ENCODE measurements at places on chromosomes 12 and 14.

DNA sequence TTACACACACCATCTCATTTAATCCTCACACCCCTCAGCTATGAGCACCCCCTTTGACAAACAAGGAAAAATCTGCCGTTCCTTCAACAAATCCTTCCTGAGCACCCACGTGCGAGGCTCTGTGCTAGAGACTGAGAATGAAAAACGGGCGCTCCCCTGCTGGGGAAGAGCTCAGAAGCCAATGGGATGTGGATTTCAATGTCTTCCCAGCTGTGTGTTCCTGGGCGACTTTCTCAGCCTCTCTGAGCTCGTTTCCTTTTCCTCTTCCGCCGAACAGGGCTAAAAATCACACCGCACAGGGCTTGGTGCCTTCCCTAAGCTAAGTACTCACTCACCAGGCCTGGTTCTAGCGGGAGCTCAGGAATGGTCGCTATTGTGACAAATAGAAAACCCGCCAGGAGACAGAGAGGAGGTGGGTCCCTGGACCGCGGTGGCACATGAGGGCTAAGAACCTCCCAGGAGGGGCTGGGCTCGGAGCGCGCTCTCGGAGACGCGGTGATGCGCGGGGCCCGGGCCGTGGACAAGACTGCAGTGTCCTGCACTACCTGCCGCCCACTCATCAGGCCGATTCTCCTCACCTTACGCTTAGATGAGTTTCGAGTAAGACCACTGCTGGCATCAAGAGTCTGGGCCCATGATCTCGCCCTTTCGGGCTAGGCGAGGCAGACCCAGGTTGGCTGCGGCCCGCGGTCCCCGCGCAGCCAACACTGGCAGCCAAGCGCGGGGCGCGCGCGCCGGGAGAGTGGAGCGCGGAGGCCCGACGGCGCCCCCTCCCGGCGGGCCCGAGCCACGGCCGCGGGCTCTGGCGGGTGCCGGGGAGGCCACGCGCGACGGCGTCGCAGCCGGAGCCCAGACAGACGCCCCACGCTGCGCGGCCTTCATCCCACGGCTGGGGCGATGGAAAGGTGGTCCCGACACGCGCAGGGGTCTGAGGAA lies 17.0 kb downstream of the ZDHHC22 start:
- DNase-seq = no peak

DNA sequence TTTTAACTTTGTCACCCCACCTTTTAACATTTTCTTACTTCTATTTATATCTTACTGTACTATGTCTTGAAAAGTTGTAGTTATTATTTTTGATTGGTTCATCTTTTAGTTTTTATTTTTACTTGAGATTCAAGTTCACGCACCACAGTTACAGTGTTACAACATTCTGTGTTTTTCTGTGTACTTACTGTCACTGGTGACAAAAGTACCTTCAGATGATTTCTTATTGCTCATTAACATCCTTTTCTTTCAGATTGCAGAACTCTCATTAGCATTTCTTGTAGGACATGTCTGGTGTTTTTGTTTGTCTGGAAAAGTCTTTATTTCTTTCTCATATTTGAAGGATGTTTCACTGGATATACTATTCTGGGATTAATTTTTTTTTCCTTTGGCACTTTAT lies 289.9 kb downstream of the BCAT1 start:
- DNase-seq = no peak

- peak; percentile 48 for DNase-seq
Observed at GRCh38 chr12:54306925-54307741, 6.3 kb upstream of the NFE2 start.

- peak; percentile 81 for DNase-seq
Observed at GRCh38 chr12:94074980-94075629, 73.3 kb upstream of the PLXNC1 start.

GRCh38 chr12:42213954-42214426 lies 24.1 kb downstream of the YAF2 start:
- peak; percentile 45 for DNase-seq

- DNase-seq = no peak
Observed at GRCh38 chr12:38289396-38289795, 27.2 kb upstream of the ALG10B start.

- DNase-seq = no peak
Observed at GRCh38 chr14:57391517-57392195, 1.3 kb downstream of the NAA30 start.

DNA sequence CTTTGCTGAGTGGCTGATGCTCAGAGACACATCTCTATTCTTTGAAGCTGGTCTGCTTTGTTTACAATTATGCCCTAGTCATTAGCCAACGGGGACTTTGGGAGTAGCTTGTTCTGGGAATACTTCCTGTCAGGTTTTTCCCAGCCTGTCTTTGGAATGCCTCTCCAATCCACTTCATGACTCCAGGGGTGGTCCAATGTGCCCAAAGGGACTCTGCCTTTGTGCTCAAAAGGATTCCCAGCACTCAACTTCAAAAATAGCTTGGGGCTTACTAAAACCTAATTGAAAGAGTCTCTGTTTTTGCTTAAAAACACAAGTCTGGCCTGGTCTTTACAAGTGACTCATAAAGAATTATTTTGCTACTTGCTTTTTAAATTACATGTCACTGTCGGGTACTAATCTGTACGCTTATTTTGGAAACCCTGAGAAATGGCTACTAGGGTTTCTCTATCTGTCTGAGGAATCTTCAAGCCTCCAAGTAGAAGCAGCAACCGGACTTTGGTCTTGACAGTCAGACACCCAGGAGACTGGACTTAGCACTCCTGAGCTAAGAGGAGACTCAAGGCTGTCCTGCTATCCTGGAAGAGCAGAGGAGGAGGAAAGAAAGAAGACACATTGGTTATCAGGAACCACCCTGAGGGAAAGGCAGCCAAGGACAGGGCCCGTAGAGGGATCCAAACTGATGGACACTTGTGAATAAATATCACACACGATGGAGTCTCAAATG lies 20.7 kb downstream of the PHLDA1 start:
- DNase-seq = no peak

GRCh38 chr12:24044941-24045703 lies 95.7 kb upstream of the SOX5 start:
- no peak for DNase-seq

DNA sequence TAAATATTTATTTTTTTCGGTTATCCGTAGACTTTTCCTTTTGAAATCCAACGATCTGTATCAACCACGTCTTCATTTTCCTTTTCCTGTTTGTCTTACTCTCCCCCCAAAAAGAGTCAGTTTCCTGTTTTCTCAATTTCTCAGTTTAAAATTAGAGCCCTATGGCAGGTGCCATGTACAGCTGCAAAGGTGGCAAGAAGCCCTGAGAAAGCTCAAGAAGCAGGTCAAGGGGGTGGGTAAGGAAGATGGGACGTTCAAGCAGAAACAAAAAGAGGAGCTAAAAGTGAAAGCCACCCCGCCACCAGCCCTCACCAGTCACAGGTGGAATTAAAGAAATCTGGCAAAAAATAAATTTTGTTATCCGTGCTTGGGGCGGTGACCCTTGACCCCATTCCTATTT lies 26.7 kb downstream of the SLC35E3 start:
- DNase-seq = no peak

DNA sequence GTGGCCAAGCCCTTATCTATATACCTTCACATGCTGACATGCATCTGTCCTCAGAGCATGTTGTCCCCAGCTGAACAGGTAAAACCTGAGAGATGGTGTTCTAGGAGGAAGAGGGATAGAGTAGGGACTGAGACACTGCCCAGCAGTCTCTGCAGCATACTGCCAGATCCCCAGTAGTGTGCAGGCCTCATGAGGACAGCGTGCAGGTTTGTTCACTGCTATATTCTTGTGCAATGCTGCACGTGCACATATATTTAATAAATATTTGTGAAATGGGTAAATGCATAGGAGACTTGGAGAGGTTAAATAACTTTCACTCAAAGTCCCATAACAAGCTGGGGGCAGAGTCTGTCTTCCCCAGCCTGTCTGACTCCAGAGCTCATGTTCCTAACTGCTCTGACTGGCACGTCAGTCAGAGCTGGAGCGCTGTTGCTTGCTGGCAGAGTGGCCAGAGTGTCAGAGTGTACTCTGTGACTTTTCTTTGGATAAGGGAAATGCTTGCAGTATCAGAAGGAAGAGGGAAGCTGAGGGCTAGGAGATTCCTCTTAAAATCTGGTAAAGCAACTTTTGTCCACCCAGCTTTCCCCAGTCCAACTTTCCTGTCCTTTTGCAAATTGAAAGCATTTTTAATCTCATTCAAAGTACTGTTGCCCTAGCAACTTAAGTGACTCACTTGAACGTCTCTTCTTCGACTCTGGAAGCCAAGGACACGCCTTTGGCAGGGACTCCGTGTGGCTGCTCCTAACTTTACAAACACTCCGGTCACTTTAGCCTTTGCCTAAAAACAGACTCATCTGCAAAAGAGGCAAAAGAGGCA lies 14.9 kb upstream of the POLR3B start:
- peak; percentile 75 for DNase-seq

DNA sequence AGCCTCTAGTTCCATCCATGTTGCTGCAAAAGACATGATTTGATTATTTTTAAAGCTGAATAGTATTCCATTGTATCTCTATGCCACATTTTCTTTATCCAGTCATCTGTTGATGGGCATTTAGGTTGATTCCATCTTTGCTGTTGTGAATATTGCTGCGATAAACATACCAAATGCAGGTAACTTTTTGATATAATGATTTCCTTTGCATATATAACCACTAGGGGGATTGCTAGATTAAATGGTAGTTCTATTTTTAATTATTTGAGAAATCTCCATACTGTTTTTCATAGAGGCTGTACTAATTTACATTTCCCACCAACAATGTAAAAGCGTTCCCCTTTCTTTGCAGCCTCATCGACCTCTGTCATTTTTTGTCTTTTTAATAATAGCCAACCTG lies 342.5 kb downstream of the MDGA2 start:
- no peak for DNase-seq

DNA sequence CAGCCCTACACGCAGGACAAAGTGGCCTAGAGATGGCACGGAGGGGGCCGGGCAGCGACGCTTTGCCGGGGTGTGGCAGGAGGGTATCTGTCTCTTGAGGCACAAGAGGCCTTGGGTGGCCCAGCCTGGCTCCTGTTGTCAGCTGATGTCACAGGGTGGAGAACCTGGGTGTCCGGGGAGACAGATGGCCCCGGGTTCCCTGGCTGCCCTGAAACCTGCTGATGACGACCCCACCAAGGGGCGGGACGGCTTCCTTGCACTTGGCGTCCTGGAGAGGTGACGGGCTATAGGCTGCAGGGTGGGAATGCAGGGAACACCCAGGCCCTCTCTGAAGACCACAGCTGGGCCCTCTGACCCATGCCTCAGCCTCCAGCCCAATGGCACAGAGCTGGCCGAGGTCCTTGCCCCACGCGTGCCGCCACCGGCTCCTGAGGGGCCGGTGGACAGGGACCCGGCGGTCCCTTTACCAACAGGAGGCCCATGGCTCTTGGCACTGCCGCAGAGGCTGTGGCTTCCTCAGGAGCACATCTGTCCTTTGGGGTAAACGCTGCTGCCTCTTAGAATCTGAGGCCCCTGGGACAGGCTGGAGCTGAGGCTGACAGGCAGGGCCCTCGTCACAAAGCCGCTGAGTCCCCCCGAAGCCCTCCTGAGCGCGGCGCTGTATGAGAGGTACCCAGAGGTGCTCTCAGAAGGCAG lies 16.4 kb downstream of the TRMT61A start:
- DNase-seq = no peak

- peak; percentile 77 for DNase-seq
Observed at GRCh38 chr12:105053116-105053572, 31.1 kb downstream of the ALDH1L2 start.

- DNase-seq = no peak
Observed at GRCh38 chr12:130427381-130427887, 89.7 kb downstream of the PIWIL1 start.

GRCh38 chr12:52059582-52060497 lies 8.6 kb downstream of the NR4A1 start:
- DNase-seq = no peak

DNA sequence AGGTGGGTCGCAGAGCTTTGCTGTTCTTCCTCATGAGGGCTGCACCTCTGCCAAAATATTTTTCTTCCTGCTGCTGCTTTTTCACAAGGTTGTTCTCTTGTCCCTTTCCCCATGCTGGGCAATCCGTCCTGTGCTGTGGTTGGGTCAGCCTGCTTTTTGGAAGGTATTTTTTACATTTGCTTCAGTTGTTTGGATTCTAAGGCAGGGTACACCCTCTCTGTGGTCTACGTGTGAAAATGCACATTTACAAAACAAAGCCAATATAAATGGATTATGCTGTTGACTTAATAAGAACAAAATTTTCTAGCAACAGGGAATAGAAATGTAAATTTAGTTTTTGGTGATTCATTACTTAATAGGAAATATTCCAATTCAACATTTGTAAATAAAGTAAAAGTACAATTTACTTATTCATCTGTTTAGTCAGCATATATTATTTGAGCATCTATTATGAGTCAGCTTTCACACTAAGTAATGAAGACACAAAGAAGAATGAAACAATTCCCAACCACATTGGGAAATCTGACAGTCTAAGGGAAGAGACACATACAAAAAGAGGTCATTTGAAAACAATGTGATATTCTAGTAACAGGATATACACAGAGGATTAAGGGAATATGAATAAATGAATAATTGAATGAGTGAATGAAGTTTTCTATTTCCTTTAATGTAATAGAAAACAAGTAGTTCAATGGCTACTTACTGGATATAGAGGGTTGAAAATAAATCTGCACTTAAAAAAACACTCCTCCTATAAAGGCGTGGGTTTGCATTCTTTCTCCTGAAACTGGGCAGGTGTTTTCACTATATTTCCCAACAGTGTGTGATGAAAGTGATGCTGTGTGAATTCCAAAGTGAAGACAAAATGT lies 94.6 kb upstream of the PRICKLE1 start:
- peak; percentile 31 for DNase-seq

DNA sequence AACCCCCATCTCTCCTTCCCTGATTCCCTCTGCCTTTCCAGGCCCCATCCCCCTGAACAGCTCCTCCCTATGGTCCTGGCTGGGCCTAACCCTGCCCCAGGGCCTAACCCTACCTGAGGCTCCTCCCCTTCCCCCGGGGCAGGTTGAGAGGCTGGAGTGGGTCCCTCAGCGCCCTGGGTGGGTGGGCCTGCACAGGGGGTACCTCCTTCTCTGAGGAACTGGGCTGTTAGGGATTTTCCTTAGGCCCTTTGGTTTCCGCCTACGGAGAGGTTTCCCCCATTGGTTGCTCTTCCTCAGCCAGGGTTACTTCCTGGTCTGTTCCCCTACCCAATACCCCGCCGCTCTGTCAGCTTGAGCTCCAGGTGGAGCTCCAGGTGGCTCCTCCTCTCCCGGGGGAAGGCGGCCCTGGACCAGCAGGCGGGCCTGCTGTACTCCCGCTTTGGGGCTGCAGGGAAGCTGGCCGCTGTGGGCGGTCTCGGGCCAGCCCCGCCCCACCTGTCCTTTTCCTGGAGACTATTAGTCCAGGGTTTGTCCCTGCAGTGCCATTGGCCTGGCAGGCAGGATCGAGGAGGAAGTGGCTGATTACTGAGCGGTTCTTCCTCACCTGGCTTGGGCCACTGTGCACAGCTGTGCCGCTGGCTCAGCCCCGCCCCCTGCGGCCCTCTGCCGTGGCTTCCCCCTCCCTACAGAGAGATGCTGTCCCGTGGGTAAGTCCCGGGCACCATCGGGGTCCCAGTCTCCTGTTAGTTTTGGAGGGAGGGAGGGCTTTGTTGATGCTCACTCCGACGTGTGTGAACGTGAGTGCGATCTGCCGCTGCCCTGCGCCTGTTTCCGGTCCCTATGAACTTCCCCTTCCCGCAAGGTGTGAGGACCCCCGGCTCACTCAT lies 2.5 kb downstream of the C12orf57 start:
- DNase-seq = no peak

GRCh38 chr12:53941187-53941586 lies 2.6 kb downstream of the HOXC13 start:
- DNase-seq = no peak

- DNase-seq = no peak
Observed at GRCh38 chr14:56821177-56821576, 10.9 kb upstream of the OTX2 start.

- DNase-seq = no peak
Observed at GRCh38 chr12:105622220-105622619, 291.7 kb downstream of the C12orf75 start.
